Osteoblast (primary cell): ENCODE measurements at places on chromosomes 2 and 18.
A peak's percentile ranks its signal among the peaks of the same experiment; 100 is the strongest.

GRCh38 chr2:196537311-196537710 is 102.2 kb upstream of the CCDC150 start:
- no peak overlapping the region for H3K4me3 ChIP-seq
- H3K4me1 ChIP-seq: no peaks in the 10 kb centered on the region
- H3K36me3 ChIP-seq: no peaks in the 10 kb centered on the region
- no peak overlapping the region for H3K27ac ChIP-seq
- no peak for DNase-seq

DNA sequence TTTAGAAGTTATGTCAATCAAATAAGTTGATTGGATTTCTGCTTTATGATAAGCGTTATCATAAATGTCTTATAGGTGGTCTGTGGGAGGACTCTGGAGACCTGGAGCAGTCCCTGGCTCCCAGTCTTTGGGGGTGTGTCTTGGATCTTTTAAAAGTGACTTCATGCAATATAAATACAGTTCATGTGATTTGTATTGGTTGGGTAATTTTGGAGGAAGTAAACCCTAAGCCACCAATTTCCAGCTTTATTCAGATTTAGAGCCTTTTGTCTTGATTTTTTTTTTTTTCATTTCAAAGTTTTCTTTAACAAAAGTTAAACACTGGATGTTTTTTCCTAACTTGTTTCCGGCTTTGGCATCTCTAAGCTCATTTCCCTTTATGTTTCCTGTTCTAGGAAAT is 68.8 kb downstream of the MAP4K4 start:
- H3K36me3 ChIP-seq: peaks cover 5% of the 10 kb centered on the region
- H3K27me3 ChIP-seq: no peaks in the 10 kb centered on the region
- peaks cover 81% of the 10 kb centered on the region for H3K4me1 ChIP-seq
- peak overlapping the region; percentile 49 for H3K4me3 ChIP-seq

- H3K4me1 ChIP-seq: peaks cover 19% of the 10 kb centered on the region
- DNase-seq: no peak
- H3K27ac ChIP-seq: no peak overlapping the region
- H3K36me3 ChIP-seq: no peaks in the 10 kb centered on the region
These were observed 79.1 kb downstream of the FAM168B start for GRCh38 chr2:131014141-131014540.

- no peak for DNase-seq
- no peaks in the 10 kb centered on the region for H3K36me3 ChIP-seq
- H3K4me1 ChIP-seq: no peaks in the 10 kb centered on the region
- no peaks in the 10 kb centered on the region for H3K27me3 ChIP-seq
These were observed 29.8 kb downstream of the LRP1B start for GRCh38 chr2:142100970-142101369.
